ENCODE measurements at places on chromosomes 12 and 14.
A peak's percentile ranks its signal among the peaks of the same experiment; 100 is the strongest.

- no peak for DNase-seq
Measured at GRCh38 chr12:22759769-22760674, 135.1 kb downstream of the ETNK1 start.

DNA sequence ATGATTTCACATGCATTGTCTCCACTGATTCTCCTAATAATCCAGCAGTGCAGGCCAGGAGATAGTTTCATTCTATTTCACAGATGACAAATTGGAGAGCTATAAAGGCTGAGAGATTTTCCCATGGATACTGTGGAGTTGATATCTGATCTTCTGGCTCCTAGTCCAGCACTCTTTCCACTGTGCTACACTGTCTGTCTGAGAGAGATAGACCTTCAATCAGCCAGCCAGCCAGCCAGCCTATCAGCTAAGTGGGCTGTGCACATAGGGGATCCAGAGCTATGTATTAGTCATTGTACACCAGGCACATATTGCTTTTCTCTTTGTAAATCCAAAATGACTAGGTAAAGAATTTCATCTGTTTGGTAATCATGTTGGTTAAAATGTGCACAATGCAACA, 91.8 kb upstream of the ATP2B1 start:
- DNase-seq, result no peak

DNA sequence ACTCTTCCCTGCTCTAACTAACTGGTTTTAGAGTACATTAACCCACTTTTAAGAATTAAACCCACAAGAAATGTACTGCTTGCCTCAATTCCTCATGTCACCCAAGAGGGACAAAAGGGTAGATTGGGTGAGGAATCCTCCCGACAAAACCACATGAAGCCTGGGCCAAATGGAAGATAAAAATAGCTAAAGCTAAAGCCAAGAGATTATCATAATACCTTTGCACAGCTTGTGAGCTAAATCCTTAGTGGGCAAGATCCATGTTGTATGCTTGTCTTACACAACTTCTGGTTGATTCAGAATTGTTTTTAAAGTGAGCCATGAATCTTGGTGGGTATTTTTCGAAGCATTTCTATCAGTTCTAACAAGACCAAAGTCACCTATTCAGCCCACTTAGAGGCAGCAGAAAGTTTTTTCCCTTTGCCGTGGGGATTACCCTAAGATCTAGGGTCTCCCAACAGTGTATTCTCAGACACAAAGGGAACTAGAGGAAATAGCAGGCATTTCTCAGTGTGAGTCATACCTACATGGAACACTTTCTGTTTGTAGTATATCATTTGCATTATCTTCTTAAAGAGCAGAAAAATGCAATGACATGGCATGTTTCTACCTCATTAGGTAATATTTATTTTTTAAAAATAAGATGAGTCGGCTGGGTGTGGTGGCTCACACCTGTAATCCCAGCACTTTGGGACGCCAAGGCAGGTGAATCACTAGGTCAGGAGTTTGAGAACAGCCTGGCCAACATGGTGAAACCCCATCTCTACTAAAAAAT, 616.6 kb downstream of the KCNH5 start:
- DNase-seq, result no peak

GRCh38 chr14:76352639-76353281, 23.2 kb upstream of the ESRRB start:
- DNase-seq, result peak; percentile 75

DNA sequence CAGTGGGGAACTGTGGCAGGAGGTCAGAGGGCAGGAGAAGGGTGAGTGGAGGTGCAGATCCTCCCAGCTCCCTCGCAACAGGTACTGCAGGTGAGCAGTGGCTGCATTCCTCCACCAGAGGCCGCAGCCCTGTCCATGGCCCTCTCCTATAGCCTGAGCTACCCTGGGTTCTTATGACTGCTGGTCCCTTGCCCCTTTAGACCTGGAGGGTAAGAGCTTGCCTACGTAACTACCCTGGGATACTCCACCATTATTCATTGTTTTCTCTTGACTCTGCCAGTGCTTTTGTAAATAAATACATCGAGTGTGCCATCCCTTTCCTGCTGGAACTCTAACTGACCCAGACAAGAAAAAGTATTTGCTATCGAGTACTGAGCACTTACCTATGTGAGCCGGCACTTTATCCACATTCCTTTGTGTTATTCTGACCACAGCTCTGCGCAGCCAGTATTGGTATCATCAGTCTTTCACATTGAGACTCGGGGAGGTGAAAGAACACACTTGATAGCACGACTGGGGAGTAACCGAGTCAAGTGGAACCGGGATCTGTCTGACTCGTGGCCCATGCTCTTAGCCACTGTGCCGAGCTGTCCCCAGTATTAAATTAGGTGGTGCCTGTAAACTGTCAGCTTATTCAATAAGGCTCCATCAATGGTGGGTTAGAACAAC, 38.5 kb downstream of the LTBP2 start:
- DNase-seq, result no peak

- no peak for DNase-seq
Measured at GRCh38 chr14:32779840-32780239, 158.8 kb upstream of the NPAS3 start.

DNA sequence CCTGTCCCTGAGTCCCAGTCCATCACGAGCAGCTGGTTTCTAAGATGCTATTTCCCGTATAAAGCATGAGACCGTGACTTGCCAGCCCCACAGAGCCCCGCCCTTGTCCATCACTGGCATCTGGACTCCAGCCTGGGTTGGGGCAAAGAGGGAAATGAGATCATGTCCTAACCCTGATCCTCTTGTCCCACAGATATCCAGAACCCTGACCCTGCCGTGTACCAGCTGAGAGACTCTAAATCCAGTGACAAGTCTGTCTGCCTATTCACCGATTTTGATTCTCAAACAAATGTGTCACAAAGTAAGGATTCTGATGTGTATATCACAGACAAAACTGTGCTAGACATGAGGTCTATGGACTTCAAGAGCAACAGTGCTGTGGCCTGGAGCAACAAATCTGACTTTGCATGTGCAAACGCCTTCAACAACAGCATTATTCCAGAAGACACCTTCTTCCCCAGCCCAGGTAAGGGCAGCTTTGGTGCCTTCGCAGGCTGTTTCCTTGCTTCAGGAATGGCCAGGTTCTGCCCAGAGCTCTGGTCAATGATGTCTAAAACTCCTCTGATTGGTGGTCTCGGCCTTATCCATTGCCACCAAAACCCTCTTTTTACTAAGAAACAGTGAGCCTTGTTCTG, 41.6 kb downstream of the DAD1 start:
- no peak for DNase-seq

DNA sequence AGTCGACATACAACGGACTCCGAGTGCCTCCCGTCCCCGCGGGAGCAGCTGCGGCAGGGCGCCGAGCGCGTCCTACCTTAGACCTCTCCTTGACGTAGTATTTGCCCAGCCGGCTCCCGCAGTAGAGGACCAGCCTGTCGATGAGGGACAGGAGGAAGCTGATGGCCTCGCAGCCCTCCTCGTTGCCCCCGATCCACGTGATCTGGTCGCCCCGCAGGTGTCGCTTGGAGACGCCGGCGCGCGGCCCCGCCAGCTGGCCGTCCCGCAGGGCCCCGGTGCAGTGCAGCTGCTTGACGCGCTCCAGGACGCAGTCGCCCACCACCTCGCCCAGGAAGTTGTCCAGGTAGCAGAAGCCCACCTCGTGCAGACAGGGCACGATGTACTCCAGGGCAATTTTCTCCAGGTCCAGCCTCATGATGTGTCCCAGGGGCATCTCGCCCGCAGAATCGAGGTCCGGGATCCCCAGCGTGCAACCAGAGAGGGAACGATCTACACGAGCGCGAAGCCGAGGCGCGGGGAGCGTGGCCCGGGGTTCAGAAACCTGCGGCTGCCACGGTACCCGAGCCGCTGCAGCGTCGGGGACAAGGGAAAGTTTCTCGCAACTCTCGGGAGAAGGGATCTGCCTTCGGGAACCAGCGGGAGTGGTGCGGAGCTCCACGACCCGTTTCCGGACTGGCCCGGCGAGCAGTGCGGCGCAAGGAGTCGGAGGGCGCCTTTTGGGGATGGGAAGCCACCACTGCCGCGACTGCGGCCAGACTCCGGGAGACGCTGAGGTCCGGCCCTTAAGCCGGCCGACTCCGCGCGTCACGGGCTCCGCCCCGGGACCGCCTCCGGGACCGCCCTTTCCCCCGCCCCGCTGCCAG, at the start of gene EGLN3:
Gene EGLN3, minus strand, starts transcription at position 755 of the 863 bp plus-strand sequence. Its CDS starts 322 bp downstream, at position 433.
- peak; percentile 90 for DNase-seq

DNA sequence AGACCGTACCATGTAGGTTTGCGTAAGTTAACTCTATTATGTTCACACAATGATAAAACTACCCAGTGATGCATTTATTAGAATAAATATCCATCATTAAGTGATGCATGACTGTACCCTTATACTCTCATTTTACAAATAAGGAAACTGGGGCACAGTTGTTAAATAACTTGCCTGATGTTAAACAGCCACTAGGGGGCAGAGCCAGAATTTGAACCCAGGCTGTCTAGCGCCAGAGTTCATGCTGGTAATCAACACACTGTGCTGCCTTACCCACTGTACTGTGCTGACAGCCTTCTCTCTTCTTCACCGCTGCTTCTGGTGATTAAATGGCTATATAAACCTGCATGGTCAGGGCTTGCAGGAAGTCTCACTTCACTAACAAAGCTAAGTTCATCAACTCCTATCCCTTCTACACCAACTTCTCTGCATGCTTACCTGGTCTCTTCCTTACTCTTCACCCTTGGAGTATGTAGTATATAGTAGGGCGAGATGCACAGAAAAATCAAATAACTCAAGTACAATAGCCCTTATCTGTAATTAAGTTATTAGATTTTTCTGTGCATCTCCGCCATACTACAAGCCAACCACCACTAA, 43.6 kb upstream of the APPL2 start:
- no peak for DNase-seq

GRCh38 chr12:704516-705242, 41.4 kb upstream of the NINJ2 start:
- DNase-seq, result no peak

GRCh38 chr14:93788543-93789227, 400 bp upstream of the PRIMA1 start:
- peak; percentile 53 for DNase-seq

DNA sequence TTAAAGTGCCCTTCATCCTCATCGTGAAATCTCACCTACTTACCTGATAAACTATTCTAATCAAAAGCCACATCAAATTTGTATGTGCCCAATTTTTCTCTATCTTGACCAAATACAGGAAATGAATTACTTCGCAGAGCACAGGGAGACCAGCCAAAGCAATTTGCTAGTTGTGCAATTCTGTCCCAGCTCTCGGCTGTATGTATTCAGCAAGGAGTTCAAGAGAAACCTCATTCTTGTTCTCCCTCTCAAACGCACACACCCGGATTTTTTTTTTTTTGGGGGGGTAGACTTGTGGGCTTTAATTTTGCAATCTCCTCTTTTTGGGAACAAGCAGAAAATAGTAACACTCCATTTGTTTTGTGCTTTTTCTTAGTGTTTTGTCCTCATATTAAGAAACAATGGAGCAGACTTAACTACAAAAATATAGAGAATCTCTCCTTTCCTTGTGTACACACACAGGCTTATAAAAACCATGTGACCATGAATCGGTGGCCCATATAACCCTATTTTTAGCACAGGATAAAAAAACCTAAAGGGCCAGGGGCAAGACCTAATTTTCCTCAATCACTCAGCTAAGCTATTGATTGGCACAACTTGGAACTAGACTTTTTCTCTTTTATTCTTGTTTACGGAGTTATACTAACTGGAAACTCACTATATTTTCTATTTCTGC, 64.2 kb downstream of the MBIP start:
- no peak for DNase-seq

GRCh38 chr14:60346706-60347105, 97.7 kb downstream of the PPM1A start:
- no peak for DNase-seq

DNA sequence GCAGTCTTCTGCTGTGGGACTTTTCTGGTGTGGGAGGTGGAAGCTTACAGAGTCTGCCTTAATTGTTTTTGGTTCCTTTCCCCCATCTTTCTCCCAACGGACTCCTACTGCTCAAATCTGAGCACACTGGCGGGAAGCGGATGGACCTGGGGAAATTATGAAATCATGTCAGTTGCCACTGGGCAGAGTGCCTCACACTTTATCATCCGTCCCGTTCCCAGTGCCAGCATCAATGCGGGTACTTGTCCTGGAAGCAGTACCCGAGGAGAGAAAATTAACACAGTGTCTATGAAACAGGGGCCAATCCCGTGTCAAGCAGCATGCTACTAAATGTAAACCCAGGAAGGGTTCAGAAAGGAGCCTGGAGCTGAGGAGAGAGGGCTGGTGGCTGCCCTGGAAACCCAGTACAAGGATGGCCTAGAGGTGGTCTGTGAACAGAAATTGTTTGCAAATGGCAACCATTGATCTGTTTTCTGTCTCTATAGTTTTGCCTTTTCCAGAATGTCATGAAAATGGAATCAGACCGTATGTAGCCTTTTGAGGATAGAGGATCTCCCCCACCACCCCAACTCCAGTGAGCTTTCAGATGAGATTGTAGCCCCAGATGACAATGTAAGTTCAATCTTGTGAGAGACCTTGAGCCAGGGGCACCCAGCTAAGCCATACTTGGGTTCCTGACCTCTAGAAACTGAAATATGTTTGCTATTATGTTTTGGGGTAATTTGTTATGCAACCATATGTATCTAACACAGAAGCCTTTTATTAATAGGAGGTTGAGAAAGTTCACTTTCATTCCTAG, 908 bp upstream of the CDKL1 start:
- peak; percentile 44 for DNase-seq

GRCh38 chr12:86081843-86082242, 174.3 kb downstream of the MGAT4C start:
- no peak for DNase-seq

DNA sequence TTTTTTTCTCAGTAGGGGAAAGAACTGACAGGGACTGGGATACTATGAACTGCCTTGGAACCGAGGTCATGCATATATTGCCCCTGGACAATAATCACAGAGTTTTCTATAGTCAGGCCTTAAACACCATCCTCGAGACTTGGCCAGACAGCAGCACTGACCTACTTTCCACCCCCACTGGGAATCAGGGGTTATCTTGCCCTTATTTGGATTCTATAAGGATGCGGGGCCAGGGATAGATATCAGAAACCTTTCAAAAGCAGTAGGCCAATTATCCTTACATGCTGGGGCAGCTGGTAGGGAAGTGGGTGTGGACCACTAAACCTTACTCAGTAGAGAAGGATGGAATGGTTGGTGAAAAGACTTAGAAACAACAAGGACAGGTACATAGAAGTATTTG, 2.0 kb downstream of the ZNF219 start:
- DNase-seq, result no peak

- DNase-seq, result no peak
Measured at GRCh38 chr14:68652433-68652690, 140.5 kb downstream of the ZFP36L1 start.

- no peak for DNase-seq
Measured at GRCh38 chr14:91186515-91187066, 57.9 kb downstream of the GPR68 start.

- DNase-seq, result no peak
Measured at GRCh38 chr12:56247923-56248322, 10.3 kb downstream of the ANKRD52 start.

- no peak for DNase-seq
Measured at GRCh38 chr14:66434464-66434863, 51.7 kb upstream of the CCDC196 start.

- DNase-seq, result no peak
Measured at GRCh38 chr12:13435235-13435933, 238.9 kb downstream of the EMP1 start.

GRCh38 chr14:67429510-67430205, 17.7 kb upstream of the PLEK2 start:
- DNase-seq, result no peak

Measured in hindlimb muscle (tissue), 1 donor.